Esophagus mucosa (tissue), 1 donor: ENCODE measurements at places on chromosomes 6 and 20. TPM values are rescaled to one million over a fixed set of nuclear protein-coding genes. Genes with fewer than 3 reads are reported as not detected.

The LPIN3 gene
- total RNA-seq: 15.7 TPM

The RIPOR3 gene
- total RNA-seq: 1.2 TPM

The C6orf52 gene
- total RNA-seq: 0.84 TPM

The OR2H1 gene
- total RNA-seq: not detected

The FAM83C gene
- 39.1 TPM for total RNA-seq

The LGSN gene
- total RNA-seq: not detected

The TSBP1 gene
- not detected for total RNA-seq

The VSX1 gene
- total RNA-seq: not detected

The NOL7 gene
- 33.1 TPM for total RNA-seq

The COL12A1 gene
- total RNA-seq: 9.4 TPM

The CPXM1 gene
- total RNA-seq: 2.0 TPM

The CHRNA4 gene
- total RNA-seq: not detected

The BMP6 gene
- 0.60 TPM for total RNA-seq

The BMP7 gene
- 34.2 TPM for total RNA-seq

The SPATA25 gene
- 0.76 TPM for total RNA-seq

The ZNF184 gene
- 3.0 TPM for total RNA-seq

The SOX18 gene
- total RNA-seq: 5.4 TPM

The ZNF831 gene
- total RNA-seq: 0.28 TPM

The F13A1 gene
- total RNA-seq: 2.8 TPM

The TREM2 gene
- 1.7 TPM for total RNA-seq

The PARD6B gene
- 6.5 TPM for total RNA-seq

The LY6G6C gene
- total RNA-seq: 10.8 TPM

The CCN6 gene
- total RNA-seq: not detected
